ENCODE measurements at places on chromosomes 3 and 15. TPM values are rescaled to one million over a fixed set of nuclear protein-coding genes. Genes with fewer than 3 reads are reported as not detected.

Gene SYNPR
- total RNA-seq: not detected

Gene NPAP1
- total RNA-seq: not detected

Gene ALPK3
- total RNA-seq: 0.18 TPM

Gene ISLR2
- total RNA-seq: 0.15 TPM

Gene PPP2R3A
- 3.3 TPM for total RNA-seq

Gene KNG1
- 0.07 TPM for total RNA-seq
